ENCODE measurements at places on chromosomes 4 and X.

DNA sequence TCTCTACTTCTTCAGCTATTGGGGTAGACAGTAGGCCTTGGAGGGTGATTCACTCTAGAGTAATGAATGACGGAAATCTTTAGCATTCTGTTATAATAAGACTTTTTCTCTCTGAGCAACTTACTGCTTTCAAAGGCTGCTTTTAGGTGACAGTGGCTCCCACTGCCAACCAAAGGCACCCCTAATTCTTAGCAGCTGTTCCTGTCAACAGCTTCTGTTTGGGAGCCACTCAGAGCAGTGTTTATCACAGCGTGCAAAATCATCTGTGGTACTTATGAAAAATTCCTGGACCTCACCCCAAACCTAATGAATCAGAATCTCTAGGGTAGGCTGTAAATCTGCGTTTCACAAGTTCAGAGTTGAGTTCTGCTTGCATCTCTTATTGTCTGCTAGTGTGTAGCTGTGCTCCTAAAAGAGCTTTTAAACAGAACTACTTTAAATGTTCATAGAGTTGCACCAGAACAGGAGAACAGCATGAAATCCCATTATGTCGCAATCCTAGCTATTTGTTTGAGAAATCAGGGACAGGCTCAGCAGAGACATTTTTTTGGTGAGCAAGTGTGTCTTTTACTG lies 52.8 kb upstream of the POU4F2 start:
- peak; percentile 74 for DNase-seq

DNA sequence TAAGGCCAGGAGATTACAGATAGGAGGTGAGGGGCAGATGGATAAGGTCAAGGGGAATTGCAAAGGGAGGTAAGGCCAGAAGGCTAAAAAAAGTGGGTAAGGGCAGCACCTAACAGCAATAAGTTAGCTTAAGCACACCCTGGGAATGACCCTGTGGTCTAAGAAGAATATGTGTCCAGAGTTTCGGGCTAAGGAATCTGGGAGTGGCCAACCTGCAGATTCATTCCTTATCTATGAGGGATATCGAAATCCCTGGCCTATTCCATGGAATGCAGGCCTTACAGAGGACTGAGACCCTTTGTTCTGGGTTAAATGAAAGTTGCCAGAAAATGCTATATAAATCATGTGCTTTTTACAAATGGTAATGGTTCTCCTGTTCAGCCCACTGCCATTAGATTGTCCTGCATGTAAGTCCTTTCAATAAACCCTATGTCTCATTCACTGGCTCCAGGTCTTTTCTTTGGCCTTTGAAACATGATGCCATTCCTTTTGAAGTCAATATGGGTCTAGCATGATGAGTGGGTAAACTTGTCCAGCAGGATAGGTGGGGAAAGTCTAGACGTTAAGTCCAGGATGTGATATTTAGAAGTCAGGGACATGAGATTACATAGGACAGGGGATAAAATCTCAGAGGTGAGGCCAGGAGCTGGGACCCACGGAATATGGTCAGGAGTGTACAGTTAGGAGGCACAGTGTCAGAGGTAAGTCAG lies 226.2 kb downstream of the TACR3 start:
- DNase-seq = no peak

DNA sequence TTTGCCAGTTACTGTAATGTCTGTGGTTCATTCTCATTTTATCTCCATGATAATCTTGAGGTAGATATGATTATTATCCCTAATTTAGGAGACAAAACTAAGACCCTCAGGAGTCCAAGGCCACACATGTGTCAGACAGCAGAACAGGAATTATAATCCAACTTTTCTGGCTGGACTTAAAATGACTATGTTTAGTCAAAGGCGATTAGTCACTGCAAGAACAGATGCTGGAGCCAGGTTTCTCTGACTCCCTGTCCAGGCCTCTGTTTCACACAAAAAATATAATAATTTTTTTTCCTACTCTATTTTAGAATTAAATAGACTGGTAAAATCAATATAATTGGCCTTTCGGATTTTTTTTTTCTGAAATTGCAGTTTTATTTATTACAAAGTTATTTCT lies 56.7 kb upstream of the TMEM131L start:
- DNase-seq = peak; percentile 81

- no peak for DNase-seq
Measured at GRCh38 chr4:152072906-152073305, 312.1 kb upstream of the GATB start.

DNA sequence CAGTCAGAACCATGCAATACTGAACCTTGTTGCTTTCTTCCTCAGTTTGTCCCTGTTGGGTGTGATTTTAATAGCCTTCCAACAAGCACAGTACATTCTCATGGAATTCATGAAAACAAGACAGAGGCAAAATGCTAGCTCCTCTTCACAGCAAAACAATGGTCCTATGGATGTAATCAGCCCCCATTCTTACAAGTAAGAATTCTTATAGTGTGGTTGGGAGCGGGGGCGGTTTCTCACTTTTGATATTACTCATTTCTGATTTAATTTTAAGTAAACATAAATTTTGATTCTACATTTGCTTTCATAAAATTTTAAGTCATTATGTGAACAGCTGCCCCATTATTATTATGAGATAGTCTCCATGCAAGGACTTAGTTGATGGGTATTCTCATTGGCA lies 80.8 kb upstream of the TLR2 start:
- no peak for DNase-seq

GRCh38 chrX:142977128-142977914 lies 48.4 kb upstream of the SPANXN4 start:
- no peak for DNase-seq

- DNase-seq = no peak
Measured at GRCh38 chrX:53695946-53696549, 9.5 kb upstream of the HUWE1 start.
